ENCODE measurements at places on chromosomes 6 and 20.

DNA sequence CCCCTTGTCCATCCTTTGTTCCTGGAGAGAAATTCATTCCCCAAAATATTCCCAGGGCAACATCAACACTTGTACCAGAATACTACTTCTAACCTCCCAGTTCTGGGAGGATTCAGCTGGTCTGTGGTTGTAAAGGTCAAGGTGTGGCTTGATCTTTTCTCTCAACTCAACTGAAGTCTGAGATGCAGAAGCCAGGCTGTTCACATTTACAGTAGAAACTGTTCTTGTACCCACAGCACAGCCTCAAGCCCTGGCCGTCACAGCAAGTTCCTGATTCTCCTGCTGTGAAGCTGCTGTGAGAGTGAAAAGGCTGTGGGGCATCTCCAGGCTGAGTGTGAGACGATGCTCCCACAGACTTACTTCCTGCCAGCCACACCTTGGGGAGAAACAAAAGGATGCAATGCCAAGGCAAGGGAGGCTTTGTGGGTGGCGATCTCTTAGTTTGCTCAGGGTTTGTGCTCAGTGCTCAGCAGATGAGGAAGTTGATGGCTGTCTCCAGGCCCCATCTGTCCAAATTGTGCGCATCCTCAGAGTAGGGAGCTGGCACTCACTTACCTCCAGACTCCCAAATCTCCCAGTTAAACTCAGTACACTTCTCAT lies 143.9 kb upstream of the FOXA2 start:
- DNase-seq: no peak

DNA sequence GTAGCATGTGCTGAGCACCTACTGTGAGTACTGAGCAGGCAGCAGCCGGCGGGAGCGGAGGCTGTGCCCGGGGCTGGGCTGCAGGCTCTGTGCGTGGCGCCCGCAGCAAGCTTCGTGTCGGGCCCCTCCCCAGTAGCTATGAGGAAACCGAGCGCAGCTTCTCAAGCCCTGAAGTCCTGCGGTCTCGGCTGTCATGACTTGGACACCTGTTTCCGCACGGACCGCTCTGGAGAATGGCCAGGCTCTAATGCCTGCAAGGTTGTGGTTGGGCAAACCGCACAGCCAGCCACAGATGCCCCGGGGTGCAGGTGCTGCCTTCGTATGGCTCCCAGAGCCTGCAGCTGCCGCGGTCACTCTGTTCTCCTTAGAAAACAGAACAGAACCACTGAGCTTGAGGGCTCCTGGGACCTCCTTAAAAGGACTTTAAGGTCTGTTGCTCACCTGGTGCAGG lies 33.7 kb downstream of the PYGB start:
- DNase-seq: no peak

GRCh38 chr20:42678895-42679294 lies 510.8 kb downstream of the PTPRT start:
- peak; percentile 43 for DNase-seq

DNA sequence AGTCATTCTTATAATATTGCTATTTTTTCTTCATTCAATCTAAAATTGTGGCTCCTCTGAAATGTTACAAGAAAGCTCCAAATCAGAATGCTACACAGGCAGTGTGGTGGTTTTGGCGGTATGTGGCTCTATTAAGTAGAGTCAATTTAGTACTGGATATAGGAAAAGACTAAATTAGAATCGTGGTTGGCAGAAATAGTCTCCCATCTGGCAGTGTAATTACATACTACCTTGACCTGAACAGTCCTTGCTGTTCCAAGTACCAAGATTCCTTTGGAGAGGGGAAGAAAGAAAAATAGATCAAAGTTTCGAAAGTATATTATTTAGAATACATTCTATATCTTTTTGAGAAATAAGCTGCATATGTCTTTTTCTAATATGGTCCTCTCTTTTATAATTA lies 78.2 kb downstream of the C6orf118 start:
- DNase-seq: no peak

DNA sequence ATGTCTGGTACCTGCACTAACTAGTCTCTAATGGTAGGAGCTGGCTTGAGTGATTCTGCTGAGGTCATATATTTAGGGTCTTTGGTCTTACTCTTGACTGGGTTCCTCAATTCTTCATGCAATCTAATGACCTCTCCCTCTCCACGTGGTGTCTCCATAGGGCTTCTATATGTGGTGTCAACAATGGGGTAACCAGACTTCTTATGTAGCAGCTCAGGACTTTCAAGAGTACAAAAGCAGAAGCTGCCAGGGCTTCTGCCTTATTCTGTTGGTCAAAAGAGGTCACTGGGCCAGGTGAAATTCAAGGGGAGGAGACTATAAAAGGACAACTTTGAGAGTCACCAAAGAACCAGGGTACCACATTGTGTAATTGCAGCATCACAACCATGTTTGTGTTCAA lies 54.3 kb downstream of the NUS1 start:
- DNase-seq: no peak

GRCh38 chr20:57680934-57681914 lies 28.6 kb downstream of the PMEPA1 start:
- DNase-seq: no peak

DNA sequence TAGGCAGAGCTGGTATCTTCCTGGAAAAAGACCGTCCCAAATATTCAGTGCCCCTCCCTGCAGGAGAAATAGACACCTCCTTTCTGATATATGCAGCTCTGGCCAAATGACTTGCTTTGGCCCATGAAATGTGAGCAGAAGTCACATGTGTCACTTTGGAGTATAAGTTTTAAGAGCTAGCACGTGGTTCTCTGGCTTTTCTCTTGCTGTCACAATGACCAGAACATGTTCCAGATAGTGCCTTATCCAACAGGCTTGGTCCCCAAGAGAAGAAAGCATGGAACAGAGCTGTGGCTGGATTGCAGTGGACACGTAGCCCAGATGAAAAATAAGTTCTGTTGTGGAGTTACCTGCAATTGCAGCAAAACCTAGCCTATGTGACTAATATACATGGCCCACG lies 40.4 kb downstream of the UNC5CL start:
- DNase-seq: no peak

GRCh38 chr20:37327748-37328147 lies 18.2 kb upstream of the SRC start:
- DNase-seq: no peak

GRCh38 chr6:118528129-118528528 lies 20.0 kb upstream of the PLN start:
- DNase-seq: no peak

- DNase-seq: no peak
Measured at GRCh38 chr6:16392010-16392409, 153.6 kb downstream of the GMPR start.

- DNase-seq: no peak
Measured at GRCh38 chr20:54611708-54612412, 136.5 kb downstream of the DOK5 start.

DNA sequence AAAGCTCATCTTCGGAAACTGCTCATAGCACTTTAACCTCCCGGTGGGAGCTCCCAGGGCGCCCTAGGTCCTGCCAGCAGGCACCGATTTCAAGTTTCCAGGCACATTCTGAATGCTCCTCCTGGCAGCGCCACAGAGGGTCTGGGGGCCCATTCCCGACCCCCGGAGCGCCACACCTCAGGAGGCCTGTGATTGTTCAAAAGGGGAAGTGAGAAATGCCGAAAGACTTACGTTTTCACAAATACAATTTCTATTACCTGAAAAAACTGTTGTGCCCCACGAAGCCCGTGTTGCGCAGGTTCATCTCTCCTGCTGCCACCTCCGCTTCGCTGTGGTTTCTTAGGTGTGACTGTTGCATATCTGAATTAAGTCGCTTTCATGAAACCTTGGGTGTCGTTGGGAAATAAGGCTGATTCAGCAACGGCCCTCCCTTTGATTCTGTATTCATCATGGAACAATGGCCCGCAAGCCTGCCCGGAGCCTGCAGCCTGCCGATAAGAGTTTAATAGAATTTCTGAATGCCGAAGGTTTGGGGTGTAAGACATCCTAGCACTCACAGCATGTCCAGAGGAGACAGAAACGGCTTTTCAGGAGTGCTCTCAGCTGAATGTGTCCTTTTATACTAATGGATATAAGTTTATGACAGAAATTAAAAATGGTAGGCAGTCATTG lies 1.9 kb upstream of the MYT1 start:
- peak; percentile 70 for DNase-seq

DNA sequence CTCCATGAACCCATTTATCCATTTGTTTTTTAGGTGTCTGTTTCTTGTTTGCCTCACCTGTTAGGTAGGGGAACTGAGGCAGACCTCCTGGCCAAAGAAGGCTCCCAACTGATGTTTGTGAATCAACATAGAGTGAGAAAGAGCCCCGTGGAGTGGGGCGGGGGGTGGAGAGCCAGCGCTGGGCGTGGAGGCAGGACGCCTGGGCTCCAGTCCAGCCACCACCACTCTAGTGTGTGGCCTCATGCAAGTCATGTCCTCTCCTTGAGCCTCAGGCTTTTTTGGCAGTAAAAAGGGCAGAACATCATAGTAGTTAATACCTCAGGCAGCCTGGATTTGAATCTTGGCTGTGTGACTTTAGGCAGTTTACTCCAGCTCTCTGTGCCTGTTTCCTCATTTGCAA lies 42.2 kb upstream of the SCRT2 start:
- DNase-seq: no peak

DNA sequence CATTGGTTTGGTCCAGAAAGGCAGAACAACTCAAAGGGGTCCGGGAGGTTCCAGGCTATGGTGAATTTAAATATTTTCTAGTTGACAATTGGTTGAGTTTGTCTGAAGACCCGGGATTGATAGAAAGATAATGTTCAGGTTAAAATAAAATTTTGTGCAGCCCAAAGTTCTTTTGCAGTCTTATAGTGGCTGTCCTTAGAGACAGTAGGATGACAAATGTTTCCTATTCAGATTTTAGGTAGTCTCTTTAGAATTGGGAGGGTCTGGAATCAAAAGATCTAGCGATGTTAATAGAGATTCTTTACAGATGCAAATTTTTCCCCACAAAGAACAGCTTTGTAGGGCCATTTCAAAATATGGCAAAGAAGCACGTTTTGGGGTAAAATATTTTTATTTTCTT lies 109.1 kb downstream of the TULP4 start:
- DNase-seq: no peak

- no peak for DNase-seq
Measured at GRCh38 chr6:131769385-131770141, 38.3 kb upstream of the ENPP1 start.

DNA sequence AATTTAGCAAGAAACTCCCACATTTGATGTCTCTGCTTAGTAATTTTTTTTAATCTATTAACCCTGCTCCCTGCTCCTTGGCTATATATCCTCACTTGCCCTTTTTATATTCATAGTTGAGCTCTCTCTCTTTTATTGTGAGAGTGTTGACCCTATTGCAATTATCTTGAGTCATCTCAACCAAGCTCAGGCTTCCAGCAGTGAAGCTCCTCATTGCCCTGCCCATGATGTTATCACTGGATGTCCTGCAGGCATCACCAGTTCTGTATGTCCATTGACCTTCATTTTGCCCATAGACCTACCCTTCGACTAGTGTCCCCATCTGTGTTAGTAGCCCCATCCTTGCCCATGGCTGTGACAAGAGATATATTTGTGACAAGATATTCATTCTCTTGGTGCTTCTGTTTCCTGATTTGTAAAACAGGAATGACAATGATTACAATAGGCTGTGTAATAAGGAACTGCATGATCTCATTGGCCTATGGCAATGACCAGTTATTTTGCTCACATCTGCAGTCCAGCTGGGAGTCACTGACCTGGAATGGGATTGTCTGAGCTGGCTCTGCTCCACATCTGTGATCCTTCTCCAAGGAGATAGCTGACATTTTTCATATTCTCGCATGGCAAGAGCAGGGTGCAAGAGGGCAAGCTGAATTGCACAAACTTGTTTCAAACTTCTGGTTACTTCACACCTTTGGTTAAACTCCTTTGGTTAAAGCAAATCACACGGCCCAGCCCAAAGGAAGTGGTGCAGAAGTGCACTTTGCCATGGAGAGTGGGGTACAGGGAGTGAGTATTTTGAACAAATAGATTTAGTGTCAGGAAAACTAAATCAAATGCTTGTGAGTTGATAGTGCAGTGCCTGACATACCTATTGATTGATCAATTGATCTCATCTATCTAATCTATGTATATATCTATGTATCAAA lies 47.7 kb upstream of the CST5 start:
- no peak for DNase-seq

DNA sequence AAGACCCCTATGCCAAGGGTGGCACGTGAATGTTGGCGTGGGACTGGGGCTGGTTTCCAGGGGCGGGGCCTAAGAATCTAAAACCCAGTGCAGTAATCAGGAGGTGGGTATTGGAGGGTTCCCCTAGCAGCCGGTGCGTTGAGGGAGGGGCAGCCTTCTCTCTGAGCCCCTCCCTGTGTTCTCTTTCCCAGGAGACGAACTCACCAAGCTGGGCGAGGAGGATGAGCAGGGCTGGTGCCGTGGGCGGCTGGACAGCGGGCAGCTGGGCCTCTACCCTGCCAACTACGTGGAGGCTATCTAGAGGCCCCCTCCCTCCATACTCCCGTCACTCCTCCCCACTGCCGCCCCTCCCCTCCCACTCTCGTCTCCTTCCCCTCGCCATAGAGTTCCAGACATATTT lies 23.9 kb downstream of the SPDEF start:
- DNase-seq: no peak

DNA sequence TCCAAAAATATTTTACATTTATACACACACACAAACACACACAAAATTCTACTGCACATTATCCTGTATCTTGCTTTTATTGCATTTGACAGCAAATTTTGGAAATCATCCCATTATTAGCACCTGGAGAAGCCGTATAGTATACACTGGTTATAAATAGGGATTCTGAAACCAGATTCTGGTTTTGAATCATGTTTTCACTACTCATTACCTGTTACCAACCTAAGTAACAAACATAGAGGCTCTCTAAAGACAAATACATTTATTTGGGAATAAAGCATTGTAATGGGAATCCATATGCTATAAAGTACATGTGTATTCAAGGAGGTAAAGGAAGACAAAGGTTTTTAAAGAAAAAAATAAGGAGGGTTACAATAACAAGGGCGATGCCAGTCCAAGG lies 106.8 kb downstream of the OR2B2 start:
- no peak for DNase-seq

DNA sequence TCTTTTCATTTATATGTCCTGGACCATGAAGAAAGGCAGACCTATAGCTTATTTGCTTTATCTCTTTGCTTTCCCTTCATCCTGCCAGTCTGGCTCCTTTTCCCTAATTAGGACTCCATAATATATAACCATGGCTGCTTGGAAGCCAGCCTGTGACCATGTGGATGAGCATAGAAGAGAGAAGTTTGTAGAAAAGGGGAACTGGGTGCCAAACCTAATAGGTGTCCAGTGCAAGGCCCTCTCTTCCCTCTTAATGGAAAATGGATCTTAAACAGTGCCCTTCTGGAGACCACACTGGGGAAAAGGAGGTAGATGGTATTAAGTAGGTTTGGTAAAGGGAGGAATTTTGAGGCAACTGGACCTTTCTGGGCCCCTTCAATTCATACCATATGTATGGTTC lies 16.7 kb upstream of the OSTM1 start:
- no peak for DNase-seq

GRCh38 chr6:77264970-77265369 lies 198.3 kb downstream of the HTR1B start:
- no peak for DNase-seq

All from spinal cord (tissue), 10 donors.